Right renal pelvis (tissue), 4 donors: ENCODE measurements at places on chromosomes 7 and 10. TPM values are rescaled to one million over a fixed set of nuclear protein-coding genes. Genes with fewer than 3 reads are reported as not detected.

DNA sequence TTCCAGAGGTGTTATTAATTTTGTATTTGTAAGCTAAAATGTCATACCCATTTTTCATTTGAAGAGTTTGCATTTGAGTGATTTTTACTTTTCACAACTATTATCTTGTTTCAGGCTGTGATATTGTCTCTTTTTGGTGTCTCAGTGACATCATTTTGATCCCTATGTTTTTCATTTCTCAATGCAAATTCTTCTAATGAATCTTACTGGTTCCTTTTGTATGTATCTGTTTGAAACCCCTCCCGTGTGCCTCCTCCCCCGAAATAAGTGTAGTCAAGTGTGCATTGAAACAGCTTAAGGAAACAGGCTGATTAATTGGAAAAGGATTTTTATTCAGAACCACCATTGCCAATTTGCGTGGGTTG lies 77.8 kb downstream of the SHH start:
- DNase-seq: no peak

Gene LIPN
- polyA plus RNA-seq: not detected

DNA sequence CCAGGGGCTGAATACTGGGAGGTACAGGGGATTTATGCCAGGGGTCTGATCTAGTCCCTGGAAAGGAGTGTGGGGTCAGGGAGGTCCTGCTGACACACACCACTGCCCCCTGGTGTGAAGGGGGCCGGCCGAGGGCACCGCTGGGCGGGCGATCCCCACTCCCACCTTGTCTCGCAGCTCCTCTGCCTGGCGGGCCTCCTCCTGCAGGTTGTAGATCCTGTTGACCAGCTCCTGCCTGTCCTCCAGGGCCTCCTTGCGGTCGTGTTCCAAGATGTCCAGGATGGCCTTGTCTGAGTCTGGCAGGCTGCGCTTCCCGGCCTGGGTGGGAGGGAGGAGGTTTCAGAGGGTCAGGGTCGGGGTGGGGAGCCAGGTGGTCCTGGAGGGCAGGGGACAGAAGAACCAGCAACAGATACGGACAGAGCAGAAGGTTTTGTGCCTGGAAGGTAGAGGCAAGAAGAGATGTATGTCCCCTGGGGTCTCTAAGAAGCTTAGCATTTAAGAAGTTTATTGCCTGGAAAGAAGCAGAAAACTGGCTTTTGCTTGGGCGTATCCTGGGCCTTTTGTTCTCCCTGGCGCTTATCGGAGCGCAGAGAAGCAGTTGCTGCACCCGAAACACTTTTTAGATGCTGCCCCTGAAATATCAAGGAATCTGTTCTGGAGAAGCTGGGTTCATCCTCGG lies 94.5 kb upstream of the GNA12 start:
- DNase-seq: no peak

DNA sequence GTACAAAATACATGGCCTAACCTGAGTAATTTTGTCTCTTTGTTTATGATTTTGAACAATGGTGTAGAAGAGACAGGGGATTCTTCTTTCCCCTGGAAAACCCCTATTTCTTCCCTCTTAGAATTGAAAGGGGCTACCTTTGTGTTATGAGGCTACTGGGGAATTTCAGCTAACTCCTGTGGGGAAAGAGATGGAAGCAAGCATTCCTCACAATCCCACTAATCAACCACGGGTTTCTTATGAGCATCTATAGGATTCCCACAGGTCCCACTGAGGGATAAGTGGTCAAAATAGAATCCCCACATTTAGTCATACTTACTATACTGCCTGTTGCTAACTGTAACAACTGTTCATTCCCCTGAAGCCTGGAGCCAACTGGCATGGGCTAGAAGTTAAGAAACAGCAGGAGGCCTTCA lies 32.2 kb upstream of the ITGB8 start:
- DNase-seq: no peak

DNA sequence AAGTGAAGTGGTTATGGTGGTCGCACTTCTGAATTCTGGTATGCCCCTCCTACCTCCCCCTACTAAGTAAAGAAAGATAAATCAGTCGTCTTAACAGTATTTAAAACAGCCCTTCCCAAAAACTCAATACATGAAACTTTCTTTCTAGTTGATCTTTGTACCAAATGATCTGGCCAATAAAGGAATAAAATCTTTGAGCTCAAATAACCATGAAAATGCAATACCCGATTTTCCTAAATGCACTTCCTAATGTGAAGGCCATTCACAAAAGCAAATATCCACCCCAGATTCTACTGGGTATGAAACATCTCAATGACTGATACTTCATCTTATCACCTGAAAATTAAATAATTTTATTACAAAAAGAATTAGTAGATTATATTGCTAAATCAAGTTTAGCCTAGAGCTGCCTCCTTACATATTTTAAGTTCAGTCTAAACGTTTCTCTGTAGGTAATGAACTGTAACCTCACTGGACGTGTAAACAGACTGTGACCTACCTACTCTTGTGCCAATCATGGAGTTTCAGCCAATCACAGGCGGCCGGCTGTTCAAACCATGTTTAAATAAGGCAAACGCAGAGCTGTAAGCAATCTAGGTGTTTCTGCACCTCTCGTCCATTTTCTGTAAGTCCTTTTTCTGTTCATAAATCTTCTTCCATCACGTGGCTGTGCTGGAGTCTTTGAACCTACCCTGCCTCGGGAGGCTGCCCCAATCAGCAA lies 146.9 kb upstream of the AKR1E2 start:
- no peak for DNase-seq

Gene AKR1D1
- polyA plus RNA-seq: not detected

GRCh38 chr7:139673230-139673629 lies 104.6 kb downstream of the HIPK2 start:
- DNase-seq: no peak

DNA sequence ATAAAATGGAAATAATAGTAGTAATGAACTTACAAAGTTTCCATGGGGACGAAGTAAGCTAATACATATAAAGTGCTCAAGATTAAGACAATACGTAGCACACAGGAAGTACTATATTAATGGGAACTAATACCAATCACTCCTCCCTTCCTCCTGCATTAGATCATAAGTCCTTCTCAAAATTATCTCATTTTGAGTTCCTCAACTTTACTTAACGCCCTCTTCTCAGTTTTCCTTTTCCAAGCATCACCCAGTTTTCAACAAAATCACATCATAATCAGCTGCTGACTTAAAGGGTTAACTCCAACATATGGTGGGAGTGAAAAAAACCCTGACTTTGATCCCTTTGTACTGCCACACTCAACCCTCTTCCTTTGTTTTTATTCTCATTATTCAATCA lies 24.4 kb downstream of the JMJD1C start:
- DNase-seq: no peak

Gene GJD4
- polyA plus RNA-seq: not detected

GRCh38 chr7:46993396-46993795 lies 588.5 kb downstream of the TNS3 start:
- no peak for DNase-seq

DNA sequence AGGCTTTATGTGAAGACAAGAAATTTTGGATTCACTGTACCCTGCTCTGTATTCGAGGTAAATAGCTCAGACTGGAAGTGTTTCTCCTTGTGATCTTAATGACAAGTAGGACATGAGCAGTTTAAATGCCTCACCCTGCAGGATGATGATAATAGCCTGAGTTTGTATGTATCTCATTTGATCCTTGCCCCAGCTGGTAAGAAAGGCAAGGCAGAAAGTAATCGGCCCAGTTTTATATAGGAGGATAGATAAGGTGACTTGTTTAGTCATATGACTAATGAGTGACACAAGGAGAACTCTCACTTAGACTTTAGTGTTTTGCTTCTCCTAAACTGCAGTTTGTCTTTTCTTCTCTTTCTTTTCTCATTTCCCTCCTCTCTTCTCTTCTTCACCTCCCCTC lies 372.6 kb downstream of the PHF14 start:
- DNase-seq: no peak

Gene MACROH2A2
- polyA plus RNA-seq: 75.6 TPM

- no peak for DNase-seq
These were observed 11.6 kb downstream of the TYW1 start for GRCh38 chr7:67008260-67008659.

DNA sequence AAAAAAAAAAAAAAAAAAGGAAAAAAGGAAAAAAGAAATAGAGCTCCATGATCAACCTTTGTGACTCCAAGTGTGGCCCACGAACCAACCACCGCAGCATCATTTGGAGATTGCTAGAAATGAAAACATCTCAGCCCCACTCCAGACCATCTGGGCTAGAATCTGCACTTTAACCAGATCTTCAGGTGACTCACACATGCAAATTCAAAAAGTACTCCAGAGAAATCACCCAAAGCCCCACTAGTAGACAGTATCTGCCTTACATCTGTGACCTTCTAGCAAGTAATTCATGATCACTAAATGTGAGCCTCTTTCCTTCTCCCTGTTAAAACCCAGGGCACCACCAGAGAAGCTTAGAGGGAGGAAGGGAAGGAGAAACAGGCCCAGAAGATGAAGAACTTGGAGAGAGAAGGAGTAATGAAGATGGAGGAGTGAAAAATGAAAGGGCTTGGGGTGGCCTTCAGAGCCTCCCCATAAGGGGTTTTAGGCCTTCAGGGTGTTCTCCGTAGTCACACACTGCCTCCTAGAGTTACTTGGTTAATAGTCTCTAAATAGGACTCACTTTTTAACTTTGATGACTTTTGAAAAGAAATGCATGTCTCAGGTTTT lies 94.0 kb downstream of the SLC37A3 start:
- DNase-seq: no peak

Gene UPP1
- 9.1 TPM for polyA plus RNA-seq

GRCh38 chr10:86113983-86114382 lies 252.6 kb downstream of the GRID1 start:
- DNase-seq: no peak

DNA sequence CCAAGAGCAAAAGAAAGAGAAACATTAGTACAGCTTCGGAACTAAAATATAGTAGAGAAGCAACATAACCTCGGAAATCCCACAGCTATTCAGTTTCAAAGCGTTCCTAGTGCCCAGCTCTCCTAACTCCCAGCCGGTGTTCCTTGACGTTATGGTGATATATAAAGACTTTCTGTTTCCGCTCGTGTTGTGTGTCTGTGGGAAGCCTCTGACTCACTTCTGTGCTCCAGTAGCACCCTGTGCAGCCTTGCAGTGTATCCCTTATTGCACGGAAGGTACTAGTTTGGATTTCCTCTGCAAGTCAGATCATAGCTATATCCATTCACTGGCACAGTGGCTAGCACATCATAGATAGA lies 535 bp downstream of the ASAH2B start:
- no peak for DNase-seq

Gene OPN4
- not detected for polyA plus RNA-seq

Gene ASB10
- not detected for polyA plus RNA-seq

DNA sequence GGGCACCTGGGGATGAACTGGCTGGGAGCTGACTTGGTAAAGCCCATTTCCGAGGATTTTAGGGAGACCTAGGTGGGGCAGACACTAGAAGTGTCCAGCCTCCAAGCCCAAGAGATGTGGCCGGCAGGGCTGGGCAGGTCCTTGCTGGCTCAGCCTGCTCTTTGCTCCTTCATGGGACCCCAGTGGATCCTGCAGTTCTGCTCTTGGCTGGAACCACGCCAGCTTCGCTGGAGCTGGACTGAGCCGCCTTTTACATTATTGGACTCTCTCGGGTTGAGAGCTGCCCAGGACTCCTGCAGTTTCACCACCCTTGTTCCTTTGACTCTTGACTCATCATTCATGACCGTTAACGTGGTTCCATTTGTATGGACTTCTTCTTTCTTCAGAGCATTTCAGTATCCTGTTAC lies 5.7 kb downstream of the PPIF start:
- no peak for DNase-seq

DNA sequence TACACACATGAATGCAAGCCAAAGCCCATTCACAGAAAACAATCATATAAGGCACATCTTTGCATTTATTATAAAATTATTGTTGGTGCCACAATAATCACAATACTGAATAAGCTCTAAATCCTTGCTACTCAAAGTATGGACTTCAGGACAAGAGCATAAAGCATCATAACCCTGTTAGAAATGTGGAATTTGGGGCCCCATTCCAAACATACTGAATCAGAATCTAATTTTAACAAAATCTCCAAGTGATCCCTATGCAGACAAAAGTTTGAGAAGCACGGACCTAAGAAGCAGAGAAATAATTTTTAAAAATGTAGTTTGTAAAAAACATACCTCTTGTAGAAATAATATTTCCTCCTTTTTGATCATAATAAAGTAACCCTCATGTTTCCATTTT lies 199.2 kb downstream of the IMMP2L start:
- no peak for DNase-seq

Gene ATOH7
- 1.3 TPM for polyA plus RNA-seq

DNA sequence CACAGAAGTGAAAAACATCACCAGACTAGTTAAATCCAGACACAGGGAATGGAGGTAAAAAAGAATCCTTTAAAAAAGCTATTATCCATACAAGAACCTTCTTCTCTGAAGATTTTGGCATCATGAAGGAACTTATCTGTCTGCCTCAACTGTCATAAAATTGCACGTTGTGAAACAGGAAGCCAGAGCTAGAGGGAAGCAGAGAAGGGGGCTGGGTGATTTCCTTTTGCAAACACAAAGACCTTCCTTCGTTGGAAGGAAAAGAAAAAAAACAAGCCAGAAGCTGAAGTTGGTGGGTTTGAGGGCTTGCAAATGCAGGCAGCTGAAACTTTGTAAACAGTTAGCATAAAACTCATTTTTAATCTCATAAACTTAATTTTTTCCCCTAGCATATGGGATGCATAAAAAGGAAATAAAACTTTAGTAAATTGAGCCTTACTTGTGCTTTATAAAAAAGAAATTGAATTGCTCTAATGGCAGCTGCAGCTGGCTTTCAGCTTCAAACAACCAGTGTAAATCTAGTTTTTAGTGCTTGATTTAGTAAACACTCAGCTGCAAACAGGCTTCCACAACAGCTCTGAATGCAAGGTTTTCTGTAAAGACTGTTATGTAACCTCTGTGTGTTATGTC lies 101.6 kb downstream of the OTUD1 start:
- no peak for DNase-seq

DNA sequence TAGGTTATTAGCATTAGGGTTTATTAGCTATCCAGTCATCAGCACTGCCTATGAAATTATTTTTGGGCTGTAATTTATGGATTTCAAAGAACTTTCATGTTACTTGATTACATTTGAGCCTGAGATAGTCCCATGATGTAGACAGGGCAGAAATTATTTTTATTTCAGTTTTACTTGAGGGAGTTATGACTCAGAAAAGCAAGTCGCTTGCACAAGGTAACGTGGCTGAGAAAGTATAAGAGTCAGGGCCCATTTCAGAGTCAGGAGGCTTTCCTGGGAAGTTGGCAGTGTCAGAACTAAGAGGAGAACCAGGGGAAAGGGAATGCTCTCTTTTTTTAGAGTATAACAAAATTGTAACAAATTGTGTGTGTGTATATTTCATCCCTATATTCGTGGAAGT lies 16.5 kb downstream of the GATA3 start:
- no peak for DNase-seq

Gene MRLN
- polyA plus RNA-seq: 0.77 TPM

GRCh38 chr10:19097151-19097550 lies 48.5 kb downstream of the MALRD1 start:
- no peak for DNase-seq
